Colonic mucosa (tissue), 4 donors: ENCODE measurements at places on chromosomes 2 and 18. TPM values are rescaled to one million over a fixed set of nuclear protein-coding genes. Genes with fewer than 3 reads are reported as not detected.

- H3K27me3 ChIP-seq = no peaks in the 10 kb centered on the region
- H3K36me3 ChIP-seq = no peaks in the 10 kb centered on the region
- H3K4me1 ChIP-seq = no peaks in the 10 kb centered on the region
- no peak for DNase-seq
Observed at GRCh38 chr2:200929334-200930249, 33.9 kb downstream of the ORC2 start.

Gene EN1
- not detected for total RNA-seq

DNA sequence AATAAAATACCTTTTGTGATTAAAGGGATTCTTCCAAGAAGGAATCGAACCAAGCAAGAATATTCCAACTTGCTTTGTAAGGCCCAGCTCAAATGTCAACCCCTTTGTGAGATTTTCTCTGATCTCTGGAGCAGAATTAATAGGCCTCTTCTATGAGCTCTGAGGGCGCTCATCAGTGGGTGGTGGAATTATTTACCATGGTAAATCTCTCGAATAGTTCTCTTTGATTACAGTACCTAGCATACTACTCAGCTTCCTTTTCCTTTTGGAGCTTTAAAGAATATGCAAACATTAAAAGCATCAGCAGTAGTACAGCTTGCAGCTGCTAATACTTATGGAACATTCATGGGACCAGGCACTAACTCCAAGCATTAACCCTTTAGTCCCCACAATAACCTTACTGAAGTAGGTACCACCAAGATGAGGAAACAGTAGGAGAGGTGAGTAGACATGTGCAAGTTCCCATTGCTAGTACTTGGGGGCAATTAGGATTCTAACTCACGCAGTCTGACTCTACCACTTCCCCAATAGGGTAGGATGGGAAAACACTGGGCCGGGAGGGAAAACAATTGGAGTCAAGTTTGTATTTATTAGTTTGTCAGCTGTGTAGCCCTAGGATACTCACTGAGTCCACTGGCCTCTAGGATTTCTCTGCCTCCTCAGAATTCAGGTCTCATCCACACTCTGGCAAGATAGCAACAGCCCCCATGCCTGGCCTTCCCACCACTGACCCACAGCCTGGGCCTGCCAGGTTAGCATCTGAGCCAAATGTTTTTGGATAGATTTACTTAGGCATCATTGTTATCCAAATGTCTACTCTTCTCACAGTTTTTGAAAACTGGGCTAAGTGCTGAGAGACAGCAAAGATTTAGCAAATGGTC is 21.7 kb downstream of the ADD2 start:
- no peak overlapping the region for H3K4me3 ChIP-seq
- H3K27me3 ChIP-seq = no peaks in the 10 kb centered on the region
- H3K36me3 ChIP-seq = no peaks in the 10 kb centered on the region
- DNase-seq = no peak

Gene ELOA2
- not detected for total RNA-seq

- no peaks in the 10 kb centered on the region for H3K4me1 ChIP-seq
- peak; percentile 87 for DNase-seq
- no peaks in the 10 kb centered on the region for H3K36me3 ChIP-seq
- H3K4me3 ChIP-seq = peak overlapping the region; percentile 58
Observed at GRCh38 chr2:61763605-61764034, 90.2 kb downstream of the FAM161A start.

GRCh38 chr2:105977212-105977611 is 216.9 kb downstream of the UXS1 start:
- H3K4me1 ChIP-seq = no peaks in the 10 kb centered on the region
- H3K27me3 ChIP-seq = no peaks in the 10 kb centered on the region
- no peak overlapping the region for H3K4me3 ChIP-seq
- no peak for DNase-seq

DNA sequence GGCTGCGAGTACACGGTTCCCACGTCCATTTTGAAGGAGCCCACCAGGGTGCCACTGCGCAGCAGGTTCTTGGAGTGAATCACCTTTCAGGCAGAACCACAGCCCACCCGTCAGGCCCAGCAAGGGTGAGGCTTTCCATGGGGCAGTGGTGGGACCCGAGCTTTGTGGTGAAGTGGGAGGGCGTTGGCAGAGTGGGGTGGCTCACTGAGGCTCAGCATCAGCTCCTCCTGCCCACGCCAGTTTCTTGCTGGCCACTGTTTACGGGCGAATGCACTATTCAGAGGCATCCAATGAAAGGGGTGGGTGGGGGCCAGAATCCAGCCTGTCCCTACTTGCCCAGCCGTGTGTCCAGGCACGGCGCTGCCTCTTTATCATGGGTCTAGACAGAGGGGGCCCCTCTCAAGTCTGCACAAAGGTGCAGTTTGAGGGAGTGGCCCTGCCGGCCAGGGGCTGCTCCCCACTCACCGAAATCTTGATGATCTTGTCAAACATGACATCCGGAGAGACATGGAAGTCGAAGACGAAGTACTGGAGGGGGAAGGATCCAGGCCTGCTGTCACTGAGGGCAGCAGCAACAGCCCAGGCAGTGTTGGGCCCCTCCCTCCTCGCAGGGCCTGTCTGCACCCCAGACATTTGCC is 11.4 kb upstream of the OTOF start:
- H3K27ac ChIP-seq = no peak overlapping the region
- H3K4me3 ChIP-seq = no peak overlapping the region
- no peaks in the 10 kb centered on the region for H3K4me1 ChIP-seq

GRCh38 chr2:233076749-233077148 is 16.6 kb downstream of the INPP5D start:
- no peaks in the 10 kb centered on the region for H3K27me3 ChIP-seq
- no peak overlapping the region for H3K4me3 ChIP-seq
- no peaks in the 10 kb centered on the region for H3K36me3 ChIP-seq
- H3K4me1 ChIP-seq = no peaks in the 10 kb centered on the region
- DNase-seq = no peak

GRCh38 chr2:188645986-188646385 is 328.2 kb upstream of the COL3A1 start:
- DNase-seq = no peak
- H3K27ac ChIP-seq = no peak overlapping the region
- no peaks in the 10 kb centered on the region for H3K36me3 ChIP-seq

DNA sequence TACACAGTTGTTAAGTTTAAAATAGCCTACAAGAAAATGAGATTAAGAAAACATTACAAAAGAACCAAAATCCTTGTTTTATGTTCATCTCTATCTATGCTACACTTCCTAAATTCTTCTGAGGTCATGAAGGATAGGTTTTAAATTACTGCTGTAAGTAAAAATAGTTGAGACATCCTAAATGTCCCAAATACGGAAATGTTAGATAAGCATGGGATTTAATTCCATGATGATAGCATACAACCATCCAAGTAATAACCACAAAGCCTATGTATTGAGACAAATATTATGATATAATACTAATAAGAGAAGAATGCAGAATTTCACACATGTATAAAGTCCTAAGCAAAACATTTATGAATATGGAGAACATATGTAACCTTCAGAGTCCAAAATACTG is 34.1 kb downstream of the PIEZO2 start:
- no peaks in the 10 kb centered on the region for H3K27me3 ChIP-seq
- DNase-seq = no peak
- H3K27ac ChIP-seq = no peak overlapping the region

- no peak overlapping the region for H3K27ac ChIP-seq
- no peaks in the 10 kb centered on the region for H3K36me3 ChIP-seq
- no peaks in the 10 kb centered on the region for H3K27me3 ChIP-seq
- no peaks in the 10 kb centered on the region for H3K4me1 ChIP-seq
- DNase-seq = no peak
- H3K4me3 ChIP-seq = no peak overlapping the region
Observed at GRCh38 chr2:238879621-238880377, 31.9 kb downstream of the TWIST2 start.

GRCh38 chr2:219621935-219622334 is 5.5 kb upstream of the SLC4A3 start:
- no peak for DNase-seq
- no peaks in the 10 kb centered on the region for H3K27me3 ChIP-seq
- H3K4me3 ChIP-seq = no peak overlapping the region
- H3K4me1 ChIP-seq = no peaks in the 10 kb centered on the region

DNA sequence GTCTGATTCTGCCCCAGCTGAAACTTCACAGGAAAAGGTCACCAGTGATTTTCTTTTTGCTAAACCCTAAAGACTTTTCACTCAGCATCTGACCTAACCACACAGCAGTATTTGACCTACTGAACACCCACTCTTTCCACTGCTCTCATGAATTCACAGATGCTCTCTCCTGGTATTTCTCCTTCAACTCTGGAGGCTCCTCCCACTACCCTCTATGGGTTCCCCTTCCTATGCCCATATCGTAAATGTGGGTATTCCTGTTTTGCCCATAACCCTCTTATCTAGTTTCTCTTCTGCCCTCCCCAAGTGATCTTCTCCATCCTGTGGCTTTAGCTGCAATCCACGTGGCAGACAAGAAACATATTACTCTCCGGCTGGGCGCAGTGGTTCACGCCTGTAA is 7.6 kb downstream of the PLEKHM3 start:
- H3K4me1 ChIP-seq = no peaks in the 10 kb centered on the region
- no peak overlapping the region for H3K27ac ChIP-seq
- H3K36me3 ChIP-seq = no peaks in the 10 kb centered on the region
- no peak overlapping the region for H3K4me3 ChIP-seq
- no peaks in the 10 kb centered on the region for H3K27me3 ChIP-seq

Gene STEAP3
- total RNA-seq = 52.2 TPM

GRCh38 chr2:60317034-60317386 is 236.4 kb downstream of the BCL11A start:
- no peaks in the 10 kb centered on the region for H3K27me3 ChIP-seq
- H3K36me3 ChIP-seq = no peaks in the 10 kb centered on the region
- H3K27ac ChIP-seq = no peak overlapping the region
- H3K4me1 ChIP-seq = no peaks in the 10 kb centered on the region

GRCh38 chr18:5060543-5060942 is 136.5 kb downstream of the AKAIN1 start:
- H3K27me3 ChIP-seq = no peaks in the 10 kb centered on the region
- H3K4me3 ChIP-seq = no peak overlapping the region
- no peak for DNase-seq
- H3K4me1 ChIP-seq = no peaks in the 10 kb centered on the region

DNA sequence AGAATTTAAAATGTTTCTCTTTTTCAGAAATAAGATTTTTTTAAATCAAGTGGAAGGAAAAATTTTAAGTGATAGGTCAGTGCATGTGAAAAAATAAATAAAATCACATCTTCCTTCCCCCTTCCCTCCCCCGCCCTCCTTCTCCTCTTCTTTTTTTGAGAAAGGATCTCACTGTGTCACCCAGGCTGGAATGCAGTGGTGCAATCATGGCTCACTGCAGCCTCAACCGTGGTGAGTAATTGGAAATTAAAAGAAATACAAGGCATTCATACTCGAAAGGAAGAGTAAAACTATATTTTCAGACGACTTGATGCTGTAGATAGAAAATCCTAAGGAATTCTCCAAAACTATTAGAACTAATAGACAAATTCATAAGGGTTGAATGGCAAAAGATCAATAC is 16.9 kb upstream of the CRACDL start:
- no peak overlapping the region for H3K4me3 ChIP-seq
- DNase-seq = no peak
- no peaks in the 10 kb centered on the region for H3K36me3 ChIP-seq

DNA sequence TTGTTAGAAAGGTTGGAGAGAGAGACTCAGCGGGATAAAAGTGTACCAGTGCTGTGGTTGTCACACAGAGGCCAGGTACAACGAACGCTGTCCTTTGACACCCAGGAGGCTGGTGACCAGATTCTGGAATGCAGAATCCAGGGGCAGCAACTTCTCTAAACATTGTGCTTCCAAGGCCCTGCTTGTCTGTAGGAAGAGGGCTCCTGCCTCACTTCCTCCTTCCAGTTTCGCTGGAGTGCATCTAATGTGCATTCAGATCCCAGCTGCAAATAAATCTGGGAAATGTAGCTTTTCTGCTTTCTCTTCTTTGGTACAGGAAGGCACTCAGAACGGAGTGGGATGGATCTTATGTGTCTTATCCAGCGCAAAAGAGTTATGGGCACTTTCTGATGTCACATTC is 171.8 kb upstream of the ATP5MC3 start:
- no peak overlapping the region for H3K27ac ChIP-seq
- no peaks in the 10 kb centered on the region for H3K36me3 ChIP-seq
- no peaks in the 10 kb centered on the region for H3K27me3 ChIP-seq
- no peak overlapping the region for H3K4me3 ChIP-seq
- DNase-seq = no peak

DNA sequence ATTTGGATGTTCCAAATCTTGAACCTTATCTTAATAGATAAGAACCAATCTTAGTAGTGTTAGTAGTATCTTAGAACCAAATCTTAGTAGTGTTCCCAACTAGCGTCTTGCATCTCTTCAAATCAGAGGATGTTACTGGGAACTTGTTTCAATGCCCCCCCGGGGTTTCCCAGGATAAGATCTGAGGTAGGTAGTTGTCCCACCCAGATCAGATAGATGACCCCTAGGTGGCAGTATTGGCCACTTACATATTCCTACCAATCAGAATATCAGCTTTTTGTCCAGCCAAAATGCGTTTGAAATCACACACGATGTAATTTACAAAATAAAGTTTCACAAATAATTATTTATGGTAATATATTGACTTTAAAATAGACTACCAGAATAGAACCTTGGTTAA is 314.8 kb downstream of the MBD2 start:
- no peak overlapping the region for H3K4me3 ChIP-seq
- no peaks in the 10 kb centered on the region for H3K36me3 ChIP-seq
- no peaks in the 10 kb centered on the region for H3K27me3 ChIP-seq
- no peak overlapping the region for H3K27ac ChIP-seq

DNA sequence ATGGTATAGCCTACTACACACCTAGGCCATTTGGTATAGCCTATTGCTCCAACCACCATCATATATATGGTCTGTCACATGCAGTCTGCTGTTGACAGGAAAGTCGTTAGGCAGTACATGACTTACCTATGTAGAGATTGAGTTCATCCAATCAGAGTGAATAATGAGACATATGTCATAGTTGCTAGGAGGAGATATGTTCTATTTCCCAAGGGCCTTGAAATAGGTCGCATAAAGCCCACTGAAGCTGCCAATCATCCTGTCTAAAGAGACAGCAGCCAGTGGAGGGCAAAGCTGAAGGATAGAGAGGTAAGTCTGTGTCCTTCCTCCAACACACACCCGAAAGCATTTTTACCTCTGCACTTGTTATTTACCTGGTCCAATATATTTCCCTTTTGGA is 263.4 kb downstream of the PTPRM start:
- no peaks in the 10 kb centered on the region for H3K27me3 ChIP-seq
- H3K4me3 ChIP-seq = no peak overlapping the region
- no peak overlapping the region for H3K27ac ChIP-seq
- H3K36me3 ChIP-seq = no peaks in the 10 kb centered on the region

Gene DAPL1
- total RNA-seq = not detected

Gene NBAS
- total RNA-seq = 34.4 TPM

- H3K4me3 ChIP-seq = no peak overlapping the region
- H3K36me3 ChIP-seq = no peaks in the 10 kb centered on the region
- H3K27ac ChIP-seq = no peak overlapping the region
Observed at GRCh38 chr2:186913870-186914269, 64.9 kb upstream of the ZSWIM2 start.
